ENCODE measurements at places on chromosomes 7 and 10.

GRCh38 chr7:77702968-77703472, 6.8 kb downstream of the RSBN1L start:
- DNase-seq, result no peak

DNA sequence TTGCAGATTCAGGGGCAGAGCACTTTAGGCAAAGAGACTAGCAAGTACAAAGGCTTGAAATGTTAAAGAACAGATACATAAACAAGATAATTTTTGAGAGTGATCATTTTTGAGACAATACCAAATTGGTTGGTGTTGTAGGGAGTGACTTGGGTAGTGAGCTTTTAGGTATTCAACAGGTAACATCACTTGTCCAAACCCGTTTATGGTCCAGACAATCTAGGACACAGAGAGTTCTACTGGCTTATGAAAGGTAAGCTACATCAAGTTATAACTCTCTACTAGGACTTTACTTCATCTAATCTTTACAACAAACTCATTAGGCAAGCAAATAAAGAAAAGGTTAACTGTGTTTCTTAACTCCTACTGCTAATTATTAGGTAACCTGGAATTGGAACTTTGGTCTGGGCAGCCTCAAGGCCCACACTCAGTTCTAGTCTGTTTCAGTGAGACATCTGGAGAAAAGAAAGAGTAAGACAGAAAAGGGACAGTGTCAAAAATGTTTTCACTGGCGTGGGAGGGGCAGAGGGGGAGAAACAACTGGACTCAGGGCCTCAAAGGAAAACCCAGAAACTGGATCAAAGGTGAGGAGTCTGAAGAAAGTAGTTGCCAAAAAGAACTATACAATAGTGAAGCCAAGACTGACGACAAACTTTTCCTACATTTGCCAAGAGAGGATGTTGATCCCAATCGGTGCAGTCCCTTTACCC, 39.2 kb downstream of the GNAT3 start:
- DNase-seq, result no peak

GRCh38 chr10:11096422-11096821, 78.8 kb downstream of the CELF2 start:
- no peak for DNase-seq

GRCh38 chr10:123136221-123136805, 543 bp downstream of the HMX3 start:
- no peak for DNase-seq

- no peak for DNase-seq
Observed at GRCh38 chr7:133797818-133798520, 329.2 kb upstream of the LRGUK start.

DNA sequence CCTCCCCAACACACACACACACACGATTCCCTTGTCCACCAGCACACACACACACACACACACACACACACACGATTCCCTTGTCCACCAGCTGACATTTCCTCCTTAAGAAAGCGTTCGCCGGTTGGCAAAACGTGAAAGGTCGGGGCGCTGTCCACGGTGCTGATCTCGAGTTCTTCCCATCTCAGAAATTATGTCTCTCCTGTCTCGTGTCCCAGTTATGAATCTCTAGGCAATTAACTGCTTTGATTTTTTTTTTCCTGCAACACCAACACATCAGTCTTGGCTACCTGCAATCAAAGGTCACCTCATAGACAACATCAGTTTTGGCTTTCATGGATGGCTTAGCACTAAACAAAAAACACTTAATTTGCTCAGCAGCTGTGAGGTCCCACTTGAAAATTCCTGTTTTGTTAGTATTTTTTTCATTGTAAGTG, 1.9 kb downstream of the INA start:
- DNase-seq, result no peak

DNA sequence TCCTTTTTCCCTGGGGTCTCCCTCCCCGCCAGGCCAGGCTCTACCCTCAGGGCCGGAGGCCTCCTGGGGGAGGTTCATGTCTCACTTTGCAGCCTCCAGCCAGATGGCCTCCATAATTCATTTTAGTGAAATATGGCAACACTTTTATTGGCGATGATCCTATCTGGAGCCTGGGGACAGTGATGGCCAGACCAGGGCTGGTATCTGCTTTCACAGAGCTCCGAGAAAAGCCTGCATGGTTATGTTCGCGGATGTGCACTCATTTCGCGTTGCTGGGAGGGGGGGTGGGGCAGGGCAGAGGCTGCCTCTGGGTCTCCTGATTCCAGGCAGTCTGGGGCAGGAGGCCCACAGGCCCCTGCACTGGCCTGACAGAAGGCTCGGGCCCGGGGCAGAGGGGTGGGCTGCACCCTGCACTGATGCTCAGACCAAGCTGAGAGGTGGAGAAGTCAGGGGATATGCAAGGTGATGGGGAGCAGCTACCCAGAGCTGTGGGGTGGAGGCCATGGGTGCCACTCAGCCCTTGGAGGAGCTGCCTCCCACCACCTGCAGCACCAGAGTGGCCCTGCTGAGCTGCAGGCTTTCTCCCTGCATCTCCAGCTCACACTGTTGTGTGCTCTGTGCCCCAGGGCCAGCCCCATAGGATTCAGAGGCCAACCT, 85.3 kb upstream of the RET start:
- no peak for DNase-seq

- no peak for DNase-seq
Observed at GRCh38 chr10:59804220-59804619, 51.0 kb upstream of the MRLN start.

- DNase-seq, result no peak
Observed at GRCh38 chr10:28878236-28878970, 201.1 kb downstream of the BAMBI start.
